ENCODE measurements at places on chromosomes 5 and 9. TPM values are rescaled to one million over a fixed set of nuclear protein-coding genes. Genes with fewer than 3 reads are reported as not detected.

- no peaks in the 10 kb centered on the region for H3K4me1 ChIP-seq
- no peaks in the 10 kb centered on the region for H3K36me3 ChIP-seq
- H3K27me3 ChIP-seq = no peaks in the 10 kb centered on the region
- DNase-seq = no peak
- H3K4me3 ChIP-seq = no peak overlapping the region
- no peak overlapping the region for H3K27ac ChIP-seq
Observed at GRCh38 chr9:73615557-73615956, 463.9 kb downstream of the ANXA1 start.

The HK3 gene
- total RNA-seq = 1.6 TPM

The PLPP6 gene
- 15.6 TPM for total RNA-seq

DNA sequence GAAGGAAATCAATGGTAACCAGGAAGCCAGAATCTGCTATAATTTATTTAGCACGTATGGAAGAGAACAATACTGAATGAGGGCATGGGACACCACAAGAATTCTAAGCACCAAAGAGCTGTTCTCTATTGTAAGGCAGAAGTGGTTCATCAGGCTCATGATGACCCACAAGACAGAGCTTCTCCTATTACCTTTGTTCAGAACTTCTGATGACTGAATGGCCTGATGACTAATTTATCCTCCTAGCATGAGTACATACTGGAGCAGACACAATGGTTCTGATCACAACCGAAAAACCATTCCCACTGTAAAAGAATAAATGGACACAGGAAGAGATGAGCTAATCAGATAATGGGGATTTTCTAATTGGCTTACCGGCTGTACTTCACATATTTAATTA lies 329.8 kb upstream of the PDE4D start:
- no peaks in the 10 kb centered on the region for H3K27me3 ChIP-seq
- no peak overlapping the region for H3K27ac ChIP-seq
- no peak for DNase-seq
- H3K36me3 ChIP-seq = no peaks in the 10 kb centered on the region

GRCh38 chr5:3595006-3595961 lies at the start of gene IRX1:
TSS of gene IRX1 (plus strand) at chr5:3595832. CDS start at chr5:3596106, 274 bp downstream.
- H3K4me1 ChIP-seq = no peaks in the 10 kb centered on the region
- H3K27me3 ChIP-seq = peaks cover 67% of the 10 kb centered on the region
- H3K27ac ChIP-seq = no peak within 1 kb of the TSS
- H3K36me3 ChIP-seq = no peaks in the 10 kb centered on the region
- no peak for DNase-seq

The FREM1 gene
- total RNA-seq = 1.5 TPM

- no peak overlapping the region for H3K4me3 ChIP-seq
- H3K27me3 ChIP-seq = no peaks in the 10 kb centered on the region
- no peaks in the 10 kb centered on the region for H3K36me3 ChIP-seq
- DNase-seq = no peak
- no peak overlapping the region for H3K27ac ChIP-seq
Observed at GRCh38 chr9:131965841-131966240, 113.8 kb downstream of the MED27 start.

DNA sequence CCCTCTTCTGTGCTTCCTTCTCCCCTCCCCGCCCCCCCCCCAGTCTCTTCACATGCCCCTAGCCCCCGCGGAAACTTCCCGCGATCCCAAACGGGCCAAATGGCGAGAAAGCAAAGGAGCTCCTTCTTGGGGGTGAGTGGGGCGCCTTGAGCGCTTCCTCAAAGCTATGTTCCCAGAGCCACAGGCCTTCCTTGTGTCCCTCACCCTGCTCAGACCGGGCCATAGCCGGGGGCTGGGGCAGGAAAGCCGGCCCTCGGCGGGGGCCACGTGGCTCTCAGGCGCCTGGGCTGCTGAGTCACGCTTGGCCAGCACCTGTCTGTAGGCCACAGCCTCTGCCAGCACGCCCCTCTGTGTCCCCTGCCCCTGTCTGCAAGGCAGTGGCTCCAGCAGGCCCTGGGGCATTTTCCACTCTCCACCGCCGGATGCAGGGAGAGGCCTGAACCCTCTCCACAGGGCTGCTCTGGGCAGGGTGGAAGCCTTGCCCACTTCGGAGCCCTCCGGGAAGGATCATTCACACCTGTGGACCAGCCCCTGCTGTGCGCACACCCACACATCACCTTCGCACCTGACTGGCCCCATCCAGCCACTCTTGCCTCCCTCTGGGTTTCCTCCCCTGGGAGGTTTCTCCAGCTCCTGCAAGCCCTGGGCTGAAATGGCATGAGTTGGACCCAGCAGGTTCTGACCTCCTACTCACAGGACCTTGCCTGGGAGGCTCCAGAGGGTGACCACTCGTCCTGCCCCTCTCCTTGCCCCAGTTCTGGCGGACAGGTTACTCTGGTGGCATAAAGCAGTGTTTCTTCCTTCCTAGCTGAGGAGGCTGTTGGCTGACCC lies 1.2 kb upstream of the SQSTM1 start:
- H3K4me1 ChIP-seq = peaks cover 44% of the 10 kb centered on the region
- peak; percentile 67 for DNase-seq
- H3K36me3 ChIP-seq = peaks cover 10% of the 10 kb centered on the region
- no peaks in the 10 kb centered on the region for H3K27me3 ChIP-seq
- H3K27ac ChIP-seq = peak overlapping the region; percentile 100
- peak overlapping the region; percentile 100 for H3K4me3 ChIP-seq

DNA sequence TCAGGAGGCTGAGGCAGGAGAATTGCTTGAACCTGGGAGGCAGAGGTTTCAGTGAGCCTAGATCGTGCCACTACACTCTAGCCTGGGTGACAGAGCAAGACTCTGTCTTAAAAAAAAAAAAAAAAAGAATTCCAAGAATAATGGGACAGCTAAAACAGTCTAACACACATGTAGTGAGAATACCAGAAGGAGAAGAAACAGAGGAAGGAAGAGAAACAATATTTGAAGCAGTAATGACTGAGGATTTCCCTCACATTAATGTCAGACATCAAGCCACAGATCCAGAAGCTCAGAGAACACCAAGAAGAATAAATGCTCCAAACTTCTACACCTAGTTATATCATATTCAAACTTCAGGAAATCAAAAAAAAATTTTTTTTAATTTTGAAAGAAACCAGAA lies 47.1 kb upstream of the EFNA5 start:
- H3K4me1 ChIP-seq = no peaks in the 10 kb centered on the region
- no peak overlapping the region for H3K27ac ChIP-seq
- H3K36me3 ChIP-seq = no peaks in the 10 kb centered on the region
- H3K27me3 ChIP-seq = no peaks in the 10 kb centered on the region
- H3K4me3 ChIP-seq = no peak overlapping the region
- DNase-seq = no peak

GRCh38 chr5:126384985-126385384 lies 38.2 kb upstream of the GRAMD2B start:
- DNase-seq = no peak

The EFNA5 gene
- total RNA-seq = 11.1 TPM

The PPP3R2 gene
- total RNA-seq = not detected

GRCh38 chr9:22976454-22976853 lies 529.8 kb downstream of the DMRTA1 start:
- H3K4me3 ChIP-seq = no peak overlapping the region
- no peak for DNase-seq
- H3K36me3 ChIP-seq = no peaks in the 10 kb centered on the region

DNA sequence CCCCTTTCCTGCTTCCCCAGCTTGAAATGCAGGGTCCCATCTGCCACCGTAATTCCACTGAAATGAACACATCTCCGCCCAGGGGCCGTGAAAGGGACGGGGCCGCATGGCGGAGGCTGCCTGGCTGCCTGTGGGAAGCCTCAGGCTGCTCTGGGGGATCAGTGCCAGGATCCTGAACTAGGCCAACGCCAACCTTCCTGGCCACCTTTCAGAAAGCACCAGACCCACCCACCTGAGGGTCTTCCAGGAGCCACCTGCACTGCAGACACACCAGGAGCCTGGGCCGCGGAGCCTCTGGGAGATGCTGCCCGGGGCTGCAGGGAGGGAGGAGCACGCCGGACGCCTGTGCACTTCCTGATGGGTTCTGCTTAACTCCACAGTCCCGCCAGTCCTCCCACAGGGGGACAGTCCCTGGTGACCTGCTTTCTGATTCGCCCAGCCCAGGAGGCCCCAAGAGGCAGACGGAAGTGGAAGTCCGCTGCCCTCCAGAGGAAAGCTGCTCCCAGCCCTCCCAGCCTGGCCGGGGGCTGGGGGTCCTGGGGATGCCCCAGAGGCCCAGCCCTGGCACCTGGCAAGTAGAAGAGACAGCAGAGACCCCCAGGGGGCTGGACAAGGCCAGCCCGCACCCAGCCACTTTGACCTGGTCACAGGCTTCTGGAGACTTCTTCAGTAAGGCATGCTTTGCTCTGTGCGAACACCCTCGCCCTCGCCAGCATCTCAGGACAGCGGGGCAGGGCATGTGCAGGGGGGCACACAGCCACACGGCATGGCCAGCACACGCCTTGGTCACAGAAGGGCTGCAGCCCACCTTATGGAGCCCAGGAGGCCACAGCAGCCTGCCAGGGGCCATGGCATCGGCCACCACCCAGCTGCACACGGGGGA lies at the start of gene CARD9:
Gene CARD9, minus strand, starts transcription at position 370 of the 883 bp plus-strand sequence. CDS start 1,591 bp downstream, outside the sequence.
- DNase-seq = no peak
- no peaks in the 10 kb centered on the region for H3K27me3 ChIP-seq
- no peak within 1 kb of the TSS for H3K27ac ChIP-seq
- H3K4me1 ChIP-seq = no peaks in the 10 kb centered on the region
- H3K4me3 ChIP-seq = peak within 1 kb of the TSS; percentile 5
- no peaks in the 10 kb centered on the region for H3K36me3 ChIP-seq

The RFESD gene
- total RNA-seq = 0.89 TPM

DNA sequence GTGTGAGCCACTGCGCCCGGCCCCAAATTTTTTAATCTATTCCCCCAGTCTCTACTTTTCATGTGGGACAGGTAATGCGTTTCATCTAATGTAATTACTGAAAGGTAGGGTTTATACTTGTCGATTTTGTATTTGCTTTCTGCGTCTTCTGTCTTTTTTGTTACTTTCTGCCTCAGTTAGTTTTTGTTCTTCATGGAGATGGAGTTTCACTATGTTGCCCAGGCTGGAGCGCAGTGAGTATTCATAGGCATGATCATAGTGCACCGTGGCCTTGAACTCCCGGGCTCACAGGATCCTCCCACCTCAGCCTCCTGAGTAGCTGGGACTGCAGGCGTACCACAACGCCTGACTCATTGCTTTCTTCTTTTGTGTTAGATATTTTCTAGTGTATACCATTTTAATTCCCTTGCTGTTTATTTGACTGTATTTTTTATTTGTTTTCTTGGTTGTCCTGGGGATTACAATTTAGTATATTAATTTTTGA lies 23.4 kb downstream of the EHMT1 start:
- DNase-seq = no peak
- H3K36me3 ChIP-seq = no peaks in the 10 kb centered on the region
- no peaks in the 10 kb centered on the region for H3K27me3 ChIP-seq
- no peak overlapping the region for H3K4me3 ChIP-seq

- H3K27ac ChIP-seq = no peak overlapping the region
- H3K4me1 ChIP-seq = no peaks in the 10 kb centered on the region
- H3K27me3 ChIP-seq = no peaks in the 10 kb centered on the region
Observed at GRCh38 chr9:104775976-104776375, 12.0 kb downstream of the NIPSNAP3B start.
